ENCODE measurements at places on chromosomes 5 and 9. TPM values are rescaled to one million over a fixed set of nuclear protein-coding genes. Genes with fewer than 3 reads are reported as not detected.

Gene FREM1
- total RNA-seq = 41.5 TPM

Gene SELENOP
- total RNA-seq = 398 TPM

Gene LCN15
- total RNA-seq = not detected

Gene GMCL2
- total RNA-seq = not detected

Gene SMC2
- total RNA-seq = 20.8 TPM

Gene SPOUT1
- total RNA-seq = 27.7 TPM
